ENCODE measurements at places on chromosomes 16 and 17. TPM values are rescaled to one million over a fixed set of nuclear protein-coding genes. Genes with fewer than 3 reads are reported as not detected.

DNA sequence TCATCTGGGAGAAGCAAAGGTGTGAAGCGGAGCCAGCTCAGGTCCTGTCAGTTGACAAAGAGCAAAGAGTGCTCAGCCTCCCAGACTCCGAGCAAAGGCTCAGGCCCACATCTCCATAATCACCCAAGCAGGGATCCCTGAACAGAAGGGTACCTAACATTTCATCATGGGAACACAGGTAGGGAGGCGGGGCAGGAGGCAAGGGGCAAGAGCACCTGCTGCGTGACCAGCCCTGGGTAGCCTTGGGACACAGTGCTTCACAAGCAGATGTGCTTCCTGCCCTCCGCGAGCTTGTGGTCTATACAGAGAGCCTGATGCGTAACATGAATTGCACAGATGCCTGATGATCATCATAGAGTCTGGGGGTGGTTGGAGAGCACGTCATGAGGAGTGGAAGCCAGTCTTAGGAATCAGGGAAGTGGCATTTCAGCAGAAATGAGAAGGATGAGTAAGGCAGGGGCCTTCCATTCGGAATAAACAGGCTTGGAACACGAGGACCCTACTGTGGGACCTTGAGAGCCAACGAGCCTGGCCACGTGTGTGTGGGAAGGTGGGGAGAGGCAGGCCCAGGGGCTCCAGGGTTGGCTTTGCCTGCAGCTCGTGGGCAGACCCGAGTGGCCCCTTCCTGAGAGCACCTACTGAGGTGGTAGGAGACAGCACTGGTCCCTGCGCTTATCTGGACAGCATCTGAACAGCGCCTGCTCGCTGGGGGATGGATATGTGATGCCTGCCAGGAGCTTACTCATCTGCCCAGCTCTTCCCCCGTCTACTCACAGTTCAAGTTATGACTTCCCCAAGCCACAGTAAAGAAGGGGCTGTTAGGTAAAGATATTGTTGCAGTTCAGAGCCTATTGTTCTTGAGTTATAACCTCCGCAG lies 125.8 kb downstream of the CCDC182 start:
- DNase-seq, result no peak

DNA sequence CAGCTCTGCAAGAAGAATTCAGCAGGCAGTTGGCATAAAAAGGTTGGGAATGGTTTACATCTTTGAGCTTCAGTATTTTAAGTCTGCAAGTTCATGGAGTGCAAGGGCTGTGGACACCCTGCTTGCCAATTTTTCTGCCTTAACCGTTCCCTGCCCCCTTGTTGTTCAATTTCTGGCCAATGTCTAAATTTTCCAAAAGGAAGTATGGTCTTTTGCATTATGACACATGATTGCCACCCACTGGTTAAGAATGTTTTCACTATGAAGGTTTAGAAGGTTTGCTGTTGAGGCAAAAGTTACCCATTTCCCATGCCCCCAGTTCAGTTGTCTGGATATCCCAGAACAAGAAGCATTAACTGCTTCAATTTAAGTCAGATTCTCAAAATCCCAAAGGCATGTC lies 441.9 kb downstream of the CDH13 start:
- DNase-seq, result no peak

GRCh38 chr16:89316701-89317100 lies 99.2 kb downstream of the ZNF778 start:
- DNase-seq, result no peak

GRCh38 chr17:18960241-18960665 lies 8.3 kb downstream of the SLC5A10 start:
- no peak for DNase-seq

- no peak for DNase-seq
Measured at GRCh38 chr17:6352801-6353560, 81.9 kb downstream of the AIPL1 start.

The CBFA2T3 gene
- total RNA-seq, result 48.0 TPM

DNA sequence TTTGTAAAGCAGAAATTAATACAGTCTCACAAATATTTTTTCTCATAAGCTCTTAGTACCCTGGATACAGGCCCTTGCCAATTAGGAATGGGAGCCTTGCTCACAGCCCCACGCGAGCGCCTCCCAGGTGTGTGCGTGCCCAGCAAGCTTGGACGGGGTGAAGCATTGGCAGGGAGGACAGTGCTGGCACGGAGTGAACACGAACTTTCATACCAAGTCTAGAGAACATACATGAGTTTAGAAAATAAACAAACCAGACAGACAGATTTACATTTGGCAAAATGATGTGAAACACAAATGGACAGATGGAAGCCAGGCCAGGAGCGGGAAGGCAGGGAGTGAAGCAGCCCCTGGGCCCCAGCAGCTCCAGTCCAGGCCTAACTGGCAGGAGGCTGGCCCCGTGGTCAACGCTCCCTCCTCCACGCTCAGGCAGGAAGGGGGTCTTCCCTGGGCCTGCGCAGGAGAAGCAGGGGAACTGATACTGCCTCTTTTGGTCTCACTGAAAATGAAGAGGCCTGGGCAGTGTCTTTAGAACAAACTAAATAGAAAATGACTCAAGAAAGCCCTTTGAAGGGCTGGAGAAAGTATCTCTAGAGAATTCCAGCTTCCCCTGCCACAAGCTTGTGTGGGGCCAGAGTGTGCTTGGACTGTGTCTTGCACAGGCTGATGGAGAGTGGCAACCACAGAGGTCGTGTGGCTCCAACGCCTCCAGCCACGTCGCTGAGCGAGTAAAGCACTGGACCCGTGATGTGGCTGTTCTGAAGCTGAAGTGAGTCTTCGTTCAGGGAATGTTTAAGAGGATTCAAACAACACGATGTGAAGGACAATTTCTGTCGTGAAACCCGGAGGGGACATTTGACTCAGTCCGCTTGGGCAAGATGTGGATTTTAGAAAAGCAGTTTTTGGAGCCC lies 9.9 kb upstream of the FOXJ1 start:
- no peak for DNase-seq

- no peak for DNase-seq
Measured at GRCh38 chr17:28341516-28341915, 6.0 kb downstream of the TNFAIP1 start.

Data from OCI-LY7 (cell line).